ENCODE measurements at places on chromosomes 3 and 15.

DNA sequence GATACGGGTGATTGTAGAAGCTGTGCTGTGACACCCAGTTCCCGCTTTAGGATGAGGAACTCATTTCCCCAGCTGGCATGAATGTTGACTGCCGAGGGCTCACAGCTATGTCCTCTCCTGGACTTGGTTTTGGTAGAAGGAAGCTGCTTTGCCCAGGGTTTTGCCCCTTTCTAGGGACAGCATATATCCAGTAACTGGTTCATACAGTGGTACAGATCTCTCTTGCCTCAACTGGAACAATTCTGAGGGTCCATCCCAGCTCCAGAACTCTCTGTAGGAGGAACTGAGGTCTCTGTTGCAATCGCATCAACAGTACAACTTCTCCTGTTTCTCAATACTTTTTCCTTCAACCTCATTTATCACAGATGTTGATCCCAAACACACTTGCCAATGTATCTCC, 54.5 kb upstream of the FNDC3B start:
- no peaks in the 10 kb centered on the region for H3K27me3 ChIP-seq
- no peak for DNase-seq

GRCh38 chr15:37788330-37788729, 146.1 kb upstream of the TMCO5A start:
- no peak for DNase-seq
- H3K4me1 ChIP-seq, result no peaks in the 10 kb centered on the region
- no peak overlapping the region for H3K4me3 ChIP-seq
- H3K36me3 ChIP-seq, result no peaks in the 10 kb centered on the region
- H3K27me3 ChIP-seq, result no peaks in the 10 kb centered on the region

DNA sequence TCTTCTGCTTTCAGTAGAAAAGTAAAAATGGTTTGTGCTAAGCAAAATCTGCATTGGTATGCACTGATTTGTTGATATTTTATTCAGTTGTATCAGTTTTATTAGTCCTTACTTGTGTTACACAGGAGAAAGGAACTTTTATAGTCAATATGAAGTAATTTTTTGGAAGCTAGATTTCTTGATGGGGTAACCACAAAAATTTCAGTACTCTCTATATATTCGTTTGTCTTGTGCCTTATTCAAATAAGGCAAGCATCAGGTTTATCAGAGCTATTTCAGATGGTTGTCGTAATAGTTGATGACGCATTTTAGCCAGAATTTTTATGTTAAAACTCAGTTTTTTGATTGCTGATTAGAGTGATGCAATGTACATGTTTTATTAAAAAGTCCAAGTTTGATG, 50.7 kb upstream of the NIPA1 start:
- no peak for DNase-seq
- H3K36me3 ChIP-seq, result no peaks in the 10 kb centered on the region

DNA sequence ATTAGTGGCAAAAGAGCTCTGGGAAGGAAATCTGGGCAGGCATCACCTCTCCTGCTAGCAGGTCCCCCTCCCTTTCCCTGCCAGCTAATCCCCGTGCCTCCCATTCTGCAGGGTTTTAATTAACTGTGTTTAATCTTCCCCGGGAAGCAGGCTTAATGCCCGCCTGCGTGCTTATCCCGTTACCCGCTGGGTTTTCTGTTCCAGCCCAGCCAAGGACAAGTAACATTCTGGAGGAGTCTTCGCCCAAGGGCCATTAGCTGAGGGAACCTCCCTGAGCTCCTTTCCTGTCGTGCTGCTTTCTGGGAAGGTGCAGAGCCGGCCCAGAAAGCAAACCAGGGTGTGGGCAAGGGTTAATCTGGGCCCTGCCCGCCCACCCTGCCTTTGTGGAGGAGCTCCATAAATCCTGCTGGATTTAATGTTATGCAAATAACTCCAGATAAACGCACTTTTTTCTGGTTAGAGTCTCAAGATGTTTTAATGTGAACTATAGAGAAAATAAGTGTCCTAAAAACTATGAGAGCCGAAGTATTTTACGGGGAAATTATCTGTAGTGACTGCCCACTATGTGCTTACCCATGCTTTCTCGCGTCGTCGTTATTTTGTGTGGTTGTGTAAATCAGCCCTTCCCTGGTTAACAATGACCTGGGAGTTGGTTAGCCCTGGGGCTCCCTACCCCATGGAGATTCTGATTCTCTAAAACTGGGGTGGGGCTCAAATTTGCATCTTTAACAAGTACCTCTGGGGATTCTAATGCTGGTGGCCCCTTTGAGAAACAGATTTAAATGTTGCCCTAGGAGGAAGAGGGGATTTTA, 25.9 kb downstream of the TRIM71 start:
- H3K27ac ChIP-seq, result no peak overlapping the region
- H3K4me3 ChIP-seq, result no peak overlapping the region
- no peaks in the 10 kb centered on the region for H3K36me3 ChIP-seq
- H3K4me1 ChIP-seq, result no peaks in the 10 kb centered on the region
- DNase-seq, result no peak
- no peaks in the 10 kb centered on the region for H3K27me3 ChIP-seq

Data from ascending aorta (tissue), 2 donors.